ENCODE measurements at places on chromosomes 3 and 15. TPM values are rescaled to one million over a fixed set of nuclear protein-coding genes. Genes with fewer than 3 reads are reported as not detected.

Gene FAM81A
- total RNA-seq = 1.8 TPM

Gene ROPN1
- total RNA-seq = not detected

Gene U2SURP
- total RNA-seq = 66.8 TPM

Gene LRTM1
- total RNA-seq = not detected

DNA sequence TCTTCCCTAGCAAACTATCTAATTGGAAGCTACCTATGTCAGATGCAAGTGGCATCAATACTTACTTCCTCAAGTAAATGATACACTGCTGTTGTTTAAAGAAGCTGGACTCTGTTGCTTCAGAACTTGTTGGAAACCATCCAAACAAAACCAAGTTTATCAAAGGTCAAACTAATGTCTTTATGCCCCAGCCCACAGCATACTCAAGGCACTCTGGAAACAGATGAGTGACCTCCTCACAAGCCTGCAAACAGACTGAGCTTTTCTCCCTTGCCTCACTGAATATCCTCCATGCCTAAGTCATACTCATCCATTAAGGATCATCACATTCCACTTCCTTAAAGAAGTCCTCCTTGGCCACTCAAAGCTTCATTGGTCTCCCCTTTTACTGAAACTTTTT is 107.4 kb upstream of the ACP3 start:
- H3K36me3 ChIP-seq = no peaks in the 10 kb centered on the region
- H3K27me3 ChIP-seq = no peaks in the 10 kb centered on the region
- no peaks in the 10 kb centered on the region for H3K4me1 ChIP-seq
- no peak overlapping the region for H3K27ac ChIP-seq
- H3K4me3 ChIP-seq = no peak overlapping the region

GRCh38 chr15:38164061-38164460 is 88.6 kb upstream of the SPRED1 start:
- H3K27me3 ChIP-seq = no peaks in the 10 kb centered on the region
- no peak overlapping the region for H3K27ac ChIP-seq
- H3K4me3 ChIP-seq = no peak overlapping the region
- no peaks in the 10 kb centered on the region for H3K4me1 ChIP-seq
- H3K36me3 ChIP-seq = no peaks in the 10 kb centered on the region

GRCh38 chr15:77611767-77612166 is 20.9 kb downstream of the LINGO1 start:
- peaks cover 5% of the 10 kb centered on the region for H3K27me3 ChIP-seq
- no peak for DNase-seq
